Ecto neural progenitor cell (in vitro differentiated cells): ENCODE measurements at places on chromosomes 11 and 22.

GRCh38 chr11:2990617-2991451 is 1.3 kb downstream of the NAP1L4 start:
- DNase-seq: no peak

DNA sequence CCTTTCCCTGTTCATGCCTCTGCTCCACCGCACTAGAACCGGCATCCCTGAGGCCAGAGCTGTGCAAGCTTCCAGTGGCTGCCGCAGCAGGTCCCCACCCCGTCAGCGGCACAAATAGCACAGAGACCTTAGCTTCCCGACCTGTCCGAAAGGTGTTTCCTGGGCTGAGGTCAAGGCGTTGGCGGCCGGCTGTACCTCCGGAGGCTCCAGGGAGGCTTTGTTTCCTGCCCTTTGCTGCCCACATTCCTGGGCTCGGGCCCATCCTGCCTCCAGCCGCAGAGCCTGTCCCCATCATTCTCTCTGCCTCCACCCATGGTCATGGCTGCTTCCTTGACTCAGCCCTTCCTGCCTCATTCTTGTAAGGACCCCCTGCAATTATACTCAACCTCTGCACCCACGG is 31.2 kb downstream of the ARHGAP8 start:
- no peak for DNase-seq

DNA sequence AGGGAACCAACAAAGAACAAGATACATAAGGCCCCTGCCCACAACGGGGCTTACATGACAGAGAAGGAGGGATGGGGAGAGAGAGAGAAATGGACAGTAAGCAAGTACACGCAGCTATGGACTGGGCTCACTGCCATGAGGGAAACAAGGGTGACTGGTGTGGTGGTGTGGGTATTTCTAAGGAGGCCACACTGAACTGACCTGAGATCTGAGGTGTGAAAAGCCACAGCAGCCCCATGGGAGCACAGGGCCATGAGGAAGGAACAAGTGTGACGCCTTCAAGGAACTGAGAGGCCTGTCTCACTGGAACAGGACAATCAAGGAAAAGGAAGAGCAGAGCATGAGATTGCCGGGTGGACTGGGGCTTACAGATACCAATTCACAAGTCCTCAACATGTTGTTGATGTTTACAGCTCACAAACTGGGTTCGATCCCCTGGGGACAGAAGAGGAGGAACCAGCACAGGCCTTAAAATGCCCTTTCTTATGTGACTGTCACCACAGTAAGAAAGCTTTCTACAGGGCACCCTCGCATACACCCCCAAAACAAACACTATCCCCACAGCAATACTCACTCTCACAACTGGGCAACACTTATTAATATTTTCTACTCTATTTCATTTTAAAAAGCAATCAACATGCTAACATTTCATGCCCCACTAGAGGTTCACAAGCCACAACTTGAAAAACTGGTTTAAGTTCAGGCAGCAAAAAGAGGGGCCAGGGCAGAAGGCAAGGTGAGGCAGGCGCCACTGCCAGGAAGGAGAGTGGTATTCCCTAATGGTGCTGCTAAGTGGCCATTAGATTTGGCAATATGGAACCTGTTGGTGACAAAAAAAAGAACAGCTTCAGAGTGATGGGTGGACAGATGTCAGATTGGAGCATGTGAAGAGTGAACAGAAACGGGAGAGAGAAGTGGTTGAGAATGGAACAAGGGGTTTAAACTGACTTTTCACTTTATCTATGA is 39.1 kb downstream of the TCIRG1 start:
- no peak for DNase-seq

DNA sequence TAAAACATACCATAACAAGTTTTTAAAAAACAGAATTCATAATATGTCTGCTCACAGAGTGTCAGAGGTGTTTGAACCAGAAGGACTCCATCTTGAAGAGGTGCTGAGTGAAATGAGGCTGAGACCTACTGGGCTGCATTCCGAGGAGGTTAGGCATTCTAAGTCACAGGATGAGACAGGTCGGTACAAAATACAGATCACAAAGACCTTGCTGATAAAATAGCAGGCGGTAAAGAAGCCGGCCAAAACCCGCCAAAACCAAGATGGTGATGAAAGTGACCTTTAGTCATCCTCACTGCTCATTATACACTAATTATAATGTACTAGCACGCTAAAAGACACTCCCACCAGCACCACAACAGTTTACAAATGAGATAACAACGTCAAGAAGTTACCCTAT is 116.4 kb downstream of the ARHGAP32 start:
- DNase-seq: no peak

- no peak for DNase-seq
Measured at GRCh38 chr11:62035293-62035692, 67.9 kb upstream of the FTH1 start.

DNA sequence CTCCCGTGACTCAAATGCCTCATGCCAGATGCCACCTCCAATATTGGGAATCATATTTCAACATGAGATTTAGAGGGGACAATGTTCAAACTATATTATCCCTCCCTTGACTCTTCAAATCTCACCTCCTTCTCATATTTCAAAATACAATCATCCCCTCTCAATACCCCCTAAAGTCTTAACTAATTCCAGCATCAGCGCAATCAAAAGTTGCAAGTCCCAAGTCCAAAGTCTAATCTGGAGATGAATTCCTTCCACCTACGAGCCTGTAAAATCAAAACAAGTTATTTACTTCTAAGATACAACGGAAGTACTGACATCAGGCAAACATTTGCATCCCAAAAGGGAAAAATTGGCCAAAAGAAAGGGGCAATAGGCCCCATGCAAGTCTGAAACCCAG is 67.2 kb upstream of the SC5D start:
- DNase-seq: no peak

DNA sequence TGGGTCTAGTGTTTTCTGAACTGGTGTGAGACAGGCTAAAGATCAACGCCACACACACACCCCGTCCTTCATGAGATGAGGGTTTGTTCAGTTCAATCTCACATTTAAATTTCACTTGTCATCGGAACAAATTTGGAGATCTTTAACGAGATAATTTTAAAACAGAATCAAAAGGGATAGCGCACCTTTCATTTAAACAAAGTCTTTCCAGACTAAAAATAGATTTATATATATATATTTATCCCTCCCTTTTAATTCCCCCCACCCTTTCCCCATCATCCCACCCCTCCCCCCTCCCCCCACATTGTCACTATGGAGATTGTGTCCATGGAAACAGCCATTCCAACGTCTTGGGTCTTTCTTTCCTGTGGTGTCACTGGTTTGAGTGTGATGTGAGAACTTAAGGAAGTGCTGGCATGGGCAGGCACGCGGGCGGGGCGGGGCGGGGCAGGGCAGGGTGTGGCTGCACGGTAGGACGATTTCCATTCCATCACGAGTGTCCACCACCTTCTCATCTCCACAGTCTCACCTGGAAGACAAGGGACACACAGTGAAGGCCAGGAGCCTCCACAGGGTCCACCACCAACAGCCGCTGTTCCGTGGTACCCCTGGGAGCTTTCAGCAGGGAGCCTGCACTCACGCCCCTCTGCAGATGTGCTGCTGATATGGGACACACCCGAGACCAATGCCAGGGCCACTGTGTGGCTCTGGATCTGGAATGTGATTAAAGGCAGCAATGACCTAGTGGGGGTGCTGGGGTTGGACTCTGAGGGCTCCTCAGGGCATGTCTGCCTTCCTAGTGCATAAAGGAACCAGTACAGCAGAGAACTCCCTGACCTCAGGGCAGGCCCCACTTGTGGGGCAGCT is 30.5 kb upstream of the CYP2D6 start:
- DNase-seq: no peak

DNA sequence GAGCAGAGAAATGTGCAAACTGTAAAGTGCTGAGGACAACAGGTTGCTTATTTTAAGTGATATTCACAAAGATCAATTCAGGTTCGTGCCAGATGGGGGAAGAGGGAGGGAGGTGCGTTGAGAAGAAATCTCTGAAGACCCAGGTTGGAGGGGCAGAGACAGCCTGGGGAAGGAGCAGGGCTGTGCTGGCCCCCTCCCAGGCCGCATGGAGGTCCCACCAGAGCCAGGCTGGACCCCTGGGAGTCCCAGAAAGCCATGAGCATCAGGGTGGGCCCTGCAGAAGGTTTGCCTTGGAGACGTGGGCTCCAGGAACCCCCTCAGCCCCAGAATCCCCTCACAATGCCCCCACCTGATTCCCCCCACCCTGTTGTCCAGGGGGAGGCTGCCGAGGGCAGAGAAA is 47.4 kb downstream of the IGLL1 start:
- no peak for DNase-seq

GRCh38 chr22:24952837-24953383 is 394 bp downstream of the KIAA1671 start:
- no peak for DNase-seq

DNA sequence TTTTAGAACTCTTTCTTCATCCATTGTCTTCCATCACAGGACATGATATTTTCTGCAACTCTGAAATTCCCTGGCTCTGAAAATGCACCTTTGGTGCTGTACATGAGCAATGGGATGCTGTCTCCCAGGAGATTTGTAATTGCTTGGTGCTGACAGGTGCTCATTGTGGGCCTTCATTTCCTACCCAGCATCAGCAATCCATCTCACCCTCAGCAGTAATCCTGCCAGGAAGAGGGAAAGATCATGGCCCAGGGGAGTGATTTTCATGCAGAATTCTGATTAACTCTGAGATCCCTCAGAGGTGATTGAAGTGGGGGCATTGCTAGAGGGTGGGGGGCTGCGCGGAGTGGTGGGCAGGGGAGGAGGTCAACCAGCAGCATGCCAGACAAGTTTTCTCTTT is 651.7 kb downstream of the NELL1 start:
- no peak for DNase-seq

DNA sequence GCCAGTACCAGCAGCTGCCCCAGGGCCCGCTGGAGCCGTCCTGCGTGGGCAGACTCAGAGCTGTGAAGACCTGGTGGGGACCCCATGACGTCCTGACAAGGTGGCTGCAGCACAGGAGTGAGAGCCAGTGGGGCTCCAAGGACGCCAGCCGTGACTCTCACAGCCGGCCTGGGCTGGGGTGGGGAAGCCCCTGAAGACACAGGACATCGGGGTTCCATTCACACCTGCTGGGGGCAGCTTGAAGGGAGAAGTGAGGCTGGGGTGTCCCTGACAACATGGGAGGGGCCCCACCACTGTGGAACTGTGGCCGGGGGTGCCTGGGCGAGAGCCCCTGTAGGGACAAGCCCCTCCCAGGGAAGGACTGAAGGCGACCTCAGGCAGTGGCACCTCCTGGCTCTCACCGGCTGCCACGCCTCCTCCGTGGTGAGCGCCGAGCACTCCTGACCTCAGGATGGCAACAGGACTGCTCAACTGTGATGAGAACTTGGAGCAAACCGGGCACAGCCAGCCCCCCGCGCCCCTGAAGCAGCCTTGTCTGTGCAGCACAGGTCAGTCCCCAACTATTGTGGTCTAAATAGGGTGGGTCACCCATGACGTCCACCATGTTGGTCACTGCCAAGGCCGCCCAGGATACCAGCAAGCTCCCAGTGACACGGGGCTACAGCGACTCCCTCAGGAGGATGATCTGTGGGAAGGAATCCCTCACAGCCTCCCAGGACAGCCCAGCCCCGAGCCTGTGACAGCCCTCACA is 22.7 kb upstream of the IL17REL start:
- DNase-seq: no peak

DNA sequence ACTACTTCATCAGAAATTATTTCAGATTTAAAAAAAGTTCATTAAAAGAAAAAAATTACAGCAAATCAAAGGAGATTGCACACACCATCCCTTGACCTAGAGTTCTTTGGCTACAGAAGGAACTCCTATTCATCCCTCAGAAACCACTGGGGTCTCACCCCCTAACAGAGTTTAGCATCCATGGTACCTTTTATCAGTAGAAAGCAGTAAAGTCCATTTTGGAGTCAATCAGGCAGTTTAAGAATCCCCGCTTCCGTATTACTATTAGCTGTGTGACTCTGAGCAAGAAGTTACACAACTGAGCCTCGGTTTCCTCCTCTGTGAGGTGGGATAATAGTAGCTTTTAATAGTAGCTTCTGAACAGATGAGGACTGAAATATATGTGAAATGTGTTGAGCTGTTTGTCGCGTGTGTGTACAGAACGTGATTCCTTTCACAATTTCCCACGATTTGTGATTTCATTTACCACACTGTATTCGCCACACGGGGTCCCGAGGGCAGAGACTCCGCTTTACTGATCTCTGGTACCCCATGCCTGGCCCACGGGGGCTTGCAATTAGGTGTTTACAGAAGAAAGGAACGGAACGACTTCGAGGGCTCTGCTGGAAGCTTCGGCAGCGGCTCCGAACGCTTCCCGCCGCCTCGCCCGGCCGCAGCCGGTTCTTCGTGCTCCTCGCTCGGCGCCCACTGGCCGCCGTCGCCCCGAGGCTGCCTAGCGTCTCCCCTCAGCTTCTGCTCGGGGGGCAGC is 72.5 kb upstream of the ZBED5 start:
- no peak for DNase-seq

GRCh38 chr11:69211540-69211919 is 55.8 kb downstream of the SMIM38 start:
- DNase-seq: no peak

DNA sequence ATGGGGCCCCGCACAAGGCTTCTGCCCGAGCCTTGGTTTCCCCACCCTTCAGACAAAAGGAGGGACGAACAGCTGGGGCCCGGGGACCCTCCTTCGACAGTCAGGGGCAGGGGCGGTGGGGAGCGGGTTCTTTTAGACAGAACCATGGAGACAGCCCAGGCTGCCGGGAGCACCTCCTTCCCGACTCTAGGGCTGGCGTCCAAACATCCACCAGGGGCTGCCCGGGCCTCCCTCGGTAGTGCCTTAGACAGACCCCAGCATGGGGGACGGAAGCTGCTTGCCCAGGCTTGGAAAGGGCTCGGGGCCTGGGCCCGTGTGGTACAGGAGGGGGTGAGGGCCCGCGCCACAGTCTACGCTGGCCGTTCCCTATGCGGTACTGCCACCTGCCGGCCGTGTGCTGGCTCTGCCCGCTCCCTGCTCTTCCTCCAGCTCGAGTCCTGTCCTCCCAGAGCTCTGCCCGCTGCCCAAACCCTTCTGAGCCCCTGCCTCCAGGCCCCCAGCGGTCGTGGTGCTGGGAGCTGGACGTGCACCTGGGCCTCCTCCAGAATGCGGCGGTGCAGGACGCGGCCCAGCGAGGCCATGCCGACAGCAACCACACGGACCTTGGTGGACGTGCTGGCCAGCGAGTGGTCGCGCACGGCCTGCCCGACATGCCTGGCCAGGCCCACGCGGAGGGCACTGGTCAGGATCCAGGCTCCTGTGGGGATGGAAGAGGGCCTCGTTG is 20.1 kb downstream of the TSSC4 start:
- peak; percentile 87 for DNase-seq

GRCh38 chr11:112871909-112872500 is 89.2 kb upstream of the NCAM1 start:
- no peak for DNase-seq
